Dermis microvascular lymphatic vessel endothelial cell (primary cell): ENCODE measurements at places on chromosomes 3 and 15. TPM values are rescaled to one million over a fixed set of nuclear protein-coding genes. Genes with fewer than 3 reads are reported as not detected.

TXNRD3 gene
- total RNA-seq: 8.6 and 9.9 TPM in 2 replicates

UBA7 gene
- total RNA-seq: 21.6 and 37.4 TPM in 2 replicates

TGM4 gene
- 0.13 TPM in 2 replicates for total RNA-seq

RTP3 gene
- total RNA-seq: not detected in 2 replicates

LYZL4 gene
- not detected in 2 replicates for total RNA-seq

MRAS gene
- total RNA-seq: 9.4 and 11.4 TPM in 2 replicates

TRPC1 gene
- total RNA-seq: 4.0 and 5.2 TPM in 2 replicates

SLC22A14 gene
- total RNA-seq: under 0.01 TPM in 1 of 2 replicates, not detected in the other

SSUH2 gene
- total RNA-seq: 0.51 TPM in 1 of 2 replicates, not detected in the other

GOLGA8T gene
- total RNA-seq: under 0.01 and 0.13 TPM in 2 replicates

RFX7 gene
- total RNA-seq: 3.0 and 3.7 TPM in 2 replicates

MESP2 gene
- not detected in 2 replicates for total RNA-seq

TM4SF4 gene
- not detected in 2 replicates for total RNA-seq

SNRPA1 gene
- total RNA-seq: 11.0 and 13.5 TPM in 2 replicates

SLC28A2 gene
- total RNA-seq: not detected in 2 replicates

AADACL2 gene
- total RNA-seq: not detected in 2 replicates

ADAMTS17 gene
- total RNA-seq: under 0.01 and 0.13 TPM in 2 replicates

MAP6D1 gene
- 0.51 and 0.89 TPM in 2 replicates for total RNA-seq

NR2F2 gene
- total RNA-seq: 13.6 and 33.5 TPM in 2 replicates

ISG20 gene
- total RNA-seq: 29.8 and 36.8 TPM in 2 replicates

CP gene
- total RNA-seq: under 0.01 TPM in 1 of 2 replicates, not detected in the other

TRA2B gene
- total RNA-seq: 174 and 191 TPM in 2 replicates

CTXN2 gene
- total RNA-seq: not detected in 2 replicates

NEK10 gene
- total RNA-seq: 1.3 and 1.9 TPM in 2 replicates

C3orf22 gene
- total RNA-seq: not detected in 2 replicates

BFSP2 gene
- not detected in 2 replicates for total RNA-seq

GOLGA8Q gene
- 0.13 TPM in 2 replicates for total RNA-seq

ZMYND10 gene
- under 0.01 and 0.25 TPM in 2 replicates for total RNA-seq

KCNMB2 gene
- not detected in 2 replicates for total RNA-seq

LRRC34 gene
- 0.76 and 3.1 TPM in 2 replicates for total RNA-seq

RBM6 gene
- total RNA-seq: 21.4 and 32.1 TPM in 2 replicates

RTP1 gene
- total RNA-seq: not detected in 2 replicates

ATP8B4 gene
- 0.39 and 2.0 TPM in 2 replicates for total RNA-seq

SEMA3G gene
- total RNA-seq: 23.0 and 35.9 TPM in 2 replicates

SMCO1 gene
- total RNA-seq: not detected in 2 replicates

KIF15 gene
- 2.9 and 8.3 TPM in 2 replicates for total RNA-seq

DUOXA2 gene
- total RNA-seq: not detected in 2 replicates
